Psoas muscle (tissue), 8 donors: ENCODE measurements at places on chromosomes 3 and 15. TPM values are rescaled to one million over a fixed set of nuclear protein-coding genes. Genes with fewer than 3 reads are reported as not detected.
A peak's percentile ranks its signal among the peaks of the same experiment; 100 is the strongest.

SUSD5 gene
- 1.0 TPM for total RNA-seq

GRCh38 chr15:23566071-23566554 lies 639 bp downstream of the MKRN3 start:
- DNase-seq: no peak

GRCh38 chr15:94366781-94367180 lies 135.4 kb downstream of the MCTP2 start:
- no peak for DNase-seq

DNA sequence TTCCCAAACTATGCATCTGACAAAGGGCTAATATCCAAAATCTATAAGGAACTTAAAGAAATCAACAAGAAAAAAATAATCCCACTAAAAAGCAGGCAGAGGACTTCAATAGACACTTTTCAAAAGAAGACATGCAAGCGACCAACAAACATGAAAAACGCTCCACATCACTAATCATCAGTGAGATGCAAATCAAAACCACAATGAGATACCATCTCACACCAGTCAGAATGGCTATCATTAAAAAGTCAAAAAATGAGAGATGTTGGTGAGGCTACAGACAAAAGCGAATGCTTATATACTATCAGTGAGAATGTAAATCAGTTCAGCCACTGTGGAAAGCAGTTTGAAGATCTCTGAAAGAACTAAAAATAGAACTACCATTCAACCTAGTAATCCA lies 20.2 kb downstream of the CFAP44 start:
- no peak for DNase-seq

GRCh38 chr15:68586274-68586961 lies 7.6 kb downstream of the CORO2B start:
- no peak for DNase-seq

- DNase-seq: no peak
Observed at GRCh38 chr3:65532215-65532614, 506.5 kb downstream of the MAGI1 start.

GRCh38 chr3:43620831-43621655 lies 768 bp downstream of the ANO10 start:
- DNase-seq: peak; percentile 60

GRCh38 chr3:24440760-24441464 lies 53.7 kb downstream of the THRB start:
- DNase-seq: no peak
